ENCODE measurements at places on chromosomes 6 and 20. TPM values are rescaled to one million over a fixed set of nuclear protein-coding genes. Genes with fewer than 3 reads are reported as not detected.

DNA sequence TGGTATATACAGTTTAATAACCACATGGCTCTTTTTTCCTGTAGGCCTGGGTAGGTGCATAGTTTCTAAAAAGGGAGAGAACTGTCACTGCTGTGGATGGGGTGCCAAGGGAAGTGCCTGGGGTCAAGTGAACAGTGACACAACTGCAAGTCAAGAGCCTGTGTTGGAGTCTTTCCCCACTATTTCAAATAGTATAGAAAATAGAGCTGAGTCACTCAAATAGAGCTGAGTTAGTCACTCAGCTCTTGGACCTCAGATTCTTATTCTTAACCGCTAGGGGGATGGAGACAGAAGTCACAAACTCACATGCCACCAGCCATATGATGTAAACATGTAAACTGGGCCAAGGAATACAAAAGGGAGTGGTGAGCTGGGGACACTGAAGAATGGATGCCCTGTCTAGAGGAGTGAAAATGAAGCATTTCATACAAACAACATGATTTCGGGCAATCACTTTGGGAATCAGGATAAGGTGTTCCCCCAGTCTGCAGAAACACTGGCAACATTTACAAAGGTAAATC is 2.1 kb downstream of the NQO2 start:
- no peak for DNase-seq

GRCh38 chr6:35831257-35832007 is 26.3 kb downstream of the LHFPL5 start:
- no peak for DNase-seq

DNA sequence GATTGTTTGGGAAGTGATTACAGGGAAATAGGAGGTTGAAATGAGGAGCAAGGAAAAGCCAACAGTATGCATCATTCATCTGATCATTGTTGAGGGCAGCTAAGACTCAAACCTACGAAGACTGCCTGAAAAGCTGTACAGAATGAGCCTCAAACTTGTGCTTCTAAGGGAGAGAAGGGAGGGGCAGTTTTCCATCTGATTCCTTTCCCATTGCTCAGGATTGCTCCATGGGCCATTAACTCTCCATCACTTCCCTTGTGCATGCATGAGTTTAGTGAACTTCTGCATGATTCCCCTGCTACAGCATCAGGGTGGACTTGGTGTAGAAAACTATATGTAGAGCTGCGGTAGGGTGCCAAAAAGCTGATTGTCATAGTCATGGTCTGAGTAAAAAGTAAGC is 742.7 kb upstream of the SLC35B3 start:
- no peak for DNase-seq

TFAP2A gene
- total RNA-seq: 0.79 TPM

Data from left cardiac atrium (tissue), 4 donors.